LHCN-M2 (cell line): ENCODE measurements at places on chromosomes 7 and 10. TPM values are rescaled to one million over a fixed set of nuclear protein-coding genes. Genes with fewer than 3 reads are reported as not detected.

Gene SPDYE1
- not detected in 2 replicates for total RNA-seq

Gene ARID5B
- 11.0 and 17.4 TPM in 2 replicates for total RNA-seq

Gene ACBD7
- 2.0 and 2.1 TPM in 2 replicates for total RNA-seq

Gene FFAR4
- total RNA-seq: not detected in 2 replicates

Gene EN2
- 0.19 and 0.69 TPM in 2 replicates for total RNA-seq

Gene AKR1B15
- 0.06 TPM in 1 of 2 replicates, not detected in the other for total RNA-seq

Gene CYTH3
- 23.9 and 32.7 TPM in 2 replicates for total RNA-seq

DNA sequence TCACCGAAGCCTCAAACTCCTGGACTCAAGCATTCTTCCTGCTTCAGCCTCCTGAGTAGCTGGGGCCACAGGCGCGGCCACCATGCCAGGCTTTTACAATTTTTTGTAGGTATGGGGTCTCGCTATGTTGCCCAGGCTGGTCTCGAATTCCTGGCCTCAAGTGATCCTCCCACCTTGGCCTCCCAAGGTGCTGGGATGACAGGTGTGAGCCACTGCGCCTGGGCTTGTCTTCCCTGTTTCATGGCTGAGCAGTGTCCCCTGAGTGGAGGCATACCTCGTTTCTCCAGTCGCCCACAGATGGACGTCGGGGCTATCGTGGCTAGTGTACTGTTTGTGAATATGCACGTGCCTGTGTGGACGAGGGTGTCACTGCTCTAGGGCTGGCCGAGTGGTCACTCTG lies 11.3 kb downstream of the INPP5A start:
- no peak for DNase-seq

DNA sequence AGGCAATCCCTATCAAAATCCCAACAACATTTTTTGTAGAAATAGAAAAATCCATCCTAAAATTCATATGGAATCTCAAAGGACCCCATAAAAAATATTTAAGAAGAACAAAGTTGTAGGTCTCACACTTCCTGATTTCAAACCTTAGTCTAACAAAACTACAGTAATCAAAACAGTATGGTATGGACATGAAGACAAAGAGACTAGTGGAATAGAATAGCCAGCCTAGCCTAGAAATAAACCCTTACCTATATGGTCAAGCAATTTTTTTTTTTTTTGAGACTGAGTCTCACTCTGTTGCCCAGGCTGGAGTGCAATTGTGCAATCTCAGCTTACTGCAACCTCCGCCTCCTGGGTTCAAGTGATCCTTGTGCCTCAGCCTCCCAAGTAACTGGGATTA lies 3.6 kb upstream of the TMEM120A start:
- DNase-seq: no peak

DNA sequence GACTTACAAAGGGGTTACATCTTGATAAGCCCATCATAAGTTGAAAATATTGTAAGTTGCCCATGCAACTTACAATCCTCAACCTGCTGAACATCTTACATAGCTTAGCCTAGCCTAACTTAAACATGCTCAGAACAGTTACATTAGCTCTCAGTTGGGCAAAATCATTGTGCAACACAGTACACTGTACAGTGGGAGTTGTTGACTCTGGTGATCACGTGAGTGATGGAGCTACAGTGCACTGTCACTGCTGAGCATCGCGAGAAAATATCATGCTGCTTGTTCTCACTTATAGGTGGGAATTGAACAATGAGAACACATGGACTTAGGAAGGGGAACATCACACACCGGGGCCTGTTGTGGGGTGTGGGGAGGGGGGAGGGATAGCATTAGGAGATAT lies 214.9 kb upstream of the ZMIZ1 start:
- no peak for DNase-seq

DNA sequence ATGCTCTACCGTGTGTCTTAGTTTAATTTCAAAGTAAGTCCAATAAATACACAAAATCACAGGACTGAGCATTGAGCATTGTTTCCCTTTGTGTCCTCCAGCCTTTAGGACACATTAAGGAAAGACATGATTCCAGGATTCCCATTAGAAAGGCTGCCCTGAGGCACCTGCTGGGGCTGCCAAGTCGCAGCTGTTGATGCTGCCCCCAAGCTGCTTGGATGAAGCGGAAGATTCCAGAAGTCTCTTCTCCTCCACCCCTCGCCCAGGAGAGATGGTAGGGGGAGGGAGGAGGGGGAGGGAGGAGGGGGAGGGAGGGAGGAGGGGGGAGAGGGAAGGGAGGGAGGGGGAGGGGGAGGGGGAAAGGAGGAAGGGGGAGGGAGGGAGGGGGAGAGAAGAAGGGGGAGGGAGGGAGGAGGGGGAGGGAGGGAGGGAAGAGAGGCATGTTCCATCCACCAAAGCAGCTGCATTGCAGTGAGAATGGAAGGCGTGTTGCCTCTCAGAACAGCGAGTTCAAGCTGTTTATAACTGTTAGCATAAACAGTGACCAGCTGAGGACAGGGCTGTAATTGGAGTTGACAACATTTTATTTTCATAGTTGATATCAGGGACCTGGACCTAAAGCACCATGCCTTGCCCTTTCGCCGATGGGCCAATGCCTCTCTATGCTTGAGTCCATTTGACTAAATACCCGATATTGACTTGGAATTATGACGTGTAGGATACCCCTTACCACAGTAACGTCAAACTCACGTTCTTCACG lies 67.3 kb downstream of the DIP2C start:
- peak; percentile 34 for DNase-seq

DNA sequence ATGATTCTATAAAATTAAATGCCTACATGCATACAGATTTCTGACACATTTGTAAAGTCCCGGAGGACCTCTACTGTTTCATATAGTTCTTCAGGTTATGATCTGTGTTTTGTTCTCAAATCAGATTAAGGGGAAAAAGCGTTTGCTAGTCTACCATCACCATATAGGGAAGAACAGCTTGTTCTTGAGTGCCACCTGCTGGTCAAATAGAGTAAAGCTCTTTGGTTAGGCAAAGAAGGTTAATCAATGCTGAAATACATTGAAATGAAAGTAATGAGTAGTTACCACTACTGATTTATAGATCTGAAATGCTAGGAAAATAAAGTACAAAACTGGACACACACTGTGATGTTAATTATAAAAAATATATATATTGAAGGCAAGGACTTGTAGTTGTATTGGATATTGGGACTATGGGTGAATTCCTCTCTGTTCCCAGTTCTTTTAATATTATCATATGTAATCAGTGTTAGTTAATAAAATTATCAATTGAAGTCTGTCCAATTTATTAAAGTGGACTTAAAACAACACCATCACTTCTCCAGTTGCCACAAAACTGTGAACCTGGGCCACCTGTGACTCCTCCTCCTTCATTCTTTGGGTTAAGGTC lies 72.6 kb upstream of the PDLIM1 start:
- peak; percentile 49 for DNase-seq

DNA sequence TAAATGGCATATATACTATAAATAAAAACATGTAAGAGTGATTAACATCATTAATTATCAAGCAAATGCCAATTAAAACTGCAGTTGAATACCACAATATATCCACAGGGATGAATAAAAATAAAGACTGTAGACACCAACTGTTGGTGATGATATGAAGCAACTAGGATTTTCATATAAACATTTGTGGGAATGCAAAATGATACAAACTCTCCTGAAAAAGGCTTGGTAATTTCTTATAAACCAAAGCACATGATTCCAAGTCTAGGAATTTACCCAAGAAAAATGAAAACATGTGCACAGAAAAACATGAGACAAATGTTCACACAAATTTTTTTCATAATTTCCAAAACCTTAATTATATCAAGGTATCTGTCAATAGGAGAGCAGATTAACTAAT lies 448.1 kb downstream of the ETV1 start:
- no peak for DNase-seq

GRCh38 chr7:35657125-35657524 lies 37.8 kb downstream of the HERPUD2 start:
- no peak for DNase-seq

- DNase-seq: no peak
These were observed 24.9 kb upstream of the CARD11 start for GRCh38 chr7:3068530-3068929.

- peak; percentile 61 for DNase-seq
These were observed 154.9 kb upstream of the ITGB1 start for GRCh38 chr10:33112831-33113455.

DNA sequence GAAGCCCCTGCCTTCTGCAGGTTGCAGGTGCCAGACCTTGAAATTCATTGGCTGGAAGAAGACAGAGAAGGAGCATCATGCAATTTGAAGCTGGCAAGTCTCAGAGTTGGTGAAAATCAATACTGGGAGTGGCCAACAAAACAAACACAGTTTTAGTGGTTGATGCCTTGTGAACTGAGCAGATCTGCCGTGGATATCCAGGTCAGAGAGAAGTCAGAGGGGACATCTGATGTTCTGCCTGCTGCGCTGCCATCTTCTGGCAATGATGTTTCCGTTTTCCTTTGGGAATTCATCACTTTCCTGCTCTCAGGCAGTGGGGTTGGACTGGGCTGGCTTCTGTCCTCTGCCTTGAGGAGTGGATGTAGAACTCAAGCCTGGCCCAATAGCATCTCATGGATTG lies 132.0 kb downstream of the RPS24 start:
- DNase-seq: no peak

- DNase-seq: no peak
These were observed 47.5 kb downstream of the TASOR2 start for GRCh38 chr10:5732141-5732540.

DNA sequence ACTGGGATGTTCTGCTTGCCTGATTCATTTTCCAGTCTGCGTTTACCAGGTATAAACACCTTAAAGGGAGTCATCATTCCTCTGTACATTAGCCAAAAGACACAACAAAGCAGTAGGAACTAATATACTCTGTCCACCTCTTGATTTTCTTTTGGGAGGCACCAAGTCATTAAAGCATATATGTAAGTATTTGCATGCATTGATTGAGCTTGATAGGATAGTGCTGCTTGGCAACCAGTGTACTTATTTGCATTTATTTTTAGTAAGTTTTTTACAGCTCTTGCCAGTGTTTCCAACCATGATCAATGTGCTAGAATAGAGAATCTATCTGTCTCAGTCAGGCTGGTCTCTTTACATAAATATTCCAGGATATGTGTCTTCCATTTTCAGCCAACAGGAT lies 353.3 kb upstream of the SEMA3C start:
- no peak for DNase-seq

DNA sequence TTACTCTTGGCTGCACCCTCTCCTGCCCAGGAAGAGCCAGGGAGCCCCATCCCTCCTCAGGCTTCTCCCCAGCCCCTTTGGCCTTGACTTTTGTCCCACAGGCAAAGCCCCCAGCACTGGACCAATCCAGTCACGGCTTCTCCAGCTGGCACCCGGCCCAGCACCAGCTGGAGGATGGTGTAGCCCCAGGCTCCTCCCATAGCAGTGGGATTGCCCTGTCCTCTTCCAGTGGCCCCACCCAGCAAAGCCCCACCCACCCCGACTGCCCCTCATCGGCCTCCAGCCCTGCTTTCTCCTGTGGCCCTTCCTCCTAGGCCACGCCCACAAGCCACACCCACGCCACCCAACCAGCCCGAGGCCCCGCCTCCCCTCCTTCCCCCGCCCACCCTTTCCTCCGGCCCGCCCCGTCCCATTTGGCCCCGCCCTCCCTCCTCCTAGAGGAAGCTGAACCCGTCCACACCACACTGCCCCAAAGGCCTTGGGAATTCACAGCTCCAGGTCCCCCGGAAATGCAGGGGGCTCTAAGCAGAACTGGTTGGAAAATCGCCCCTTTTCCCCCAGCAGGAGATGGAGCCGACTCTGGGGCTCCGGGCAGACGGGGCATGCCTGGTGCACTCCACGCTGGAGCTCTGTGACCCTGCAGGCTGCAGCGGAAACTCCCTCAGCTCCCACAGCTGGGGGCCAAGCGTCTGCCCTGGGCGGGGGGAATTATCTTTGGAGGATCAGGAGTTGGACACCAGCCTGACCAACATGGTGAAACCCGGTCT lies 25.2 kb downstream of the GET4 start:
- peak; percentile 72 for DNase-seq

GRCh38 chr10:2679646-2680045 lies 387.7 kb upstream of the PFKP start:
- no peak for DNase-seq

DNA sequence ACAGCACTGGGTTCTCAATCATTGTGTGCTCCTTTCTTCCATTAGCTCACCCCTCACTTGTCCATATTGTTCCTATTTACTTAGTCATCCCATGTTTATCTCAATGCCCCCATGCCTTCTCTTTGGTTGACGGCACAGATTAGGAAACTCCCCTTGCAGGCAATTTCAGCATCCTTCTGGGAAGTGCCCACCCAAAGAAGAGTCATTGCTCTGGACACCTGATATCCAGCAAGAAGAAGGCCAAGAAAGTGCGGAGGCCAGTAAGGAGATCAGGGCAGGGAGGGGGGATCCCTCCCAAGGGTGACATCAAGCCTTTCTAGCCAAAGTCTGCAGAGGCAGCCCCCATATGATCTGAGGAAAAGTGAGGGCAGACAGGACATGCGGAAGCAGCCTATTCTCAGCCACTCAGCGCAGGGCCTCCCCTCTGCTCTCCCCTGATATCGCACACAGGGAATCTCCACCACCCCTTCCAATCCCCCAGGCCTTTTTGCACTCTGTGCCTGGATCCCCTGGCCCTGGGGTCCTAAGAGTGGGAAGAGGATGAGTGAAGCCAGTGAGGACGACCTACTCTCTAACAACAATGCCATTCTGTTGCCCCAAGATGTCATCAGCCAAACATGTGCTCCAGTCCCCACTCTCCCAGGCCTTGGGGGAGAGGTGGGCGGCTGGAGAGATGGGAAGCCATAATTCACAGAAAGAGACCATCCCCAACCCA lies 1.8 kb downstream of the TRPV6 start:
- no peak for DNase-seq
